ENCODE measurements at places on chromosomes 6 and 20.

DNA sequence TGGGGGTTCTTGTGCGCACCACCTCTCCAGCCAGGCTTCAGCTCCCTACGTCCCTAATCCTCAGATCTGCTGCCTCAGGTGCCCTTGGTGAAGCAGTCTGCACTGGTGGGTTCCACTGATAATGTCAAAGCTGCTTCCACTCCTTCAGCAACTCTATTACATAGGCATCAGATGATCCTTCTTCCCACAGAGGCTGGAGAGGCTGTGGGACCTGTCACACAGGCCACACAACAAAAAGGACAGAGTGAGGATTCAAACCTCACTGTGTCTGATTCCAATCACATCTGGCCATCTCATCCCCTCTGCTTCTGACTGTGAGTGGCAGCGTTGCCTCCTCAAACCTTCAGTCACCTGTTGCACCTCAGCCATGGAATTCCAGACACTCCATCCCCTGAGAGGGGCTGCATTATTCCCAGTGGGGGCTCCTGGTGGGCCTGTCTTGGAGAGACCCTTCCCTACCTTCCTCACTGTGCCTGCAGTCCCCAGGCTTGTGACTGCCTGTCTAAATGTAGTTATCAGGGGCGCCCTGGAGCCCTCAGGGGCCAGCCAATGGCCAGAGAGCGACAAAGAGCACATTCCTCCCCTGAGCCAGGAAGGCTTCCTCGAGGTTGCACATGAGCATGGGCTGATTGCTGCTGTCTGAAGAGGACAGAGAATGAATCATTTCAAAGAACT lies 211.4 kb upstream of the ECI2 start:
- peak; percentile 62 for DNase-seq

DNA sequence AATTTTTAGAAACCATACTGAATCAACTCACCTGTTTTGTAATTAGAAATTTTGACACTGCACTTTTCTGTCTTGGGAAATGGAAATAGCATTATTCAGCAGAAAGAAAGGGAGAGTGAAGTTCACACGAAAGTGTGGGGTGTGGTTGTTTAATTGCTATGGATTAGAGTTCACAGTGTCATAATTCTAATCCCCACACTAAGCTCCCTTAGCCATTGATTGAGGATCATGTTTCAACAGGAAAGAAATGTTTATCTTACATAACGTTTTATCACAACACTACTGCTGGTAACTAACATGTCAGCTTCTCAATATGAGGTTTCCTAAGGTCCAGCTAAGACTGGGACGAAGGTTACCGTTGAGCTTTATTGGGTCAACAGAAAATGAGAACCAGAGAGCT lies 31.4 kb upstream of the GSTA5 start:
- DNase-seq: no peak

DNA sequence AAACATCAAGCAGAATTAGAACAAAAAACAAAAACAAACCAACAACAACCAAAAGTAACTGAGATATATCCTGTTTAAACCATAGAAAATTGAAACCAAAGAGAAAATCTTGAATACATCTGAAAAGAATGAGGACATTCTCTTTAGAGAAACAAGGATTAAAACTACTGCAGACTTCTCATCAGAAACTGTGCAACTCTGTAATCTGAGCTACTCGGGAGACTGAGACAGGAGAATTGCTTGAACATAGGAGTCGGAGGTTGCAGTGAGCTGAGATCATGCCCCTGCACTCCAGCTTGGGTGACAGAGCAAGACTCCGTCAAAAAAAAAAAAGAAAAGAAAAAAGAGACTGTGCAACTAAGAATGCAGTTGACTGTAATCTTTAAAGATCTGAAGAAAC lies 153.4 kb downstream of the SYNDIG1 start:
- DNase-seq: no peak

DNA sequence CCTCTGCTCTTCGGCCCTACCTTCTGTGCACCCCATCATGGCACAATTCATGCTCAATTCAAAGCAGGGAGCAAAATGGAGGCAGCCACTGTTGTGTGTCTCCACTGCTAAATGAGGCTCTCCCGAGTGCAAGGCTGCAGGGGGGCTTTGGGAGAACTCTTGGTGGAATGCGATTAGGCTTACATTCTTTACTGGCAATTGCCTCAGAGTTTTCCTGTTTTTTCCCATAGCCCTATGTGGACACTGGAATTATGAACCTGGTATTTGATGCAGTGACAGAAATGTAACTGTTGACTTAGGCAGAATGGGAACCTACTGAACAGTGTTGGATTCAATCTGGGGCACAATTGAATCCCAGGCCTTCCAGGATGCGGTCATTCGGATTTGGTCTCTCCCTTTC lies 187.9 kb upstream of the GMDS start:
- DNase-seq: no peak

DNA sequence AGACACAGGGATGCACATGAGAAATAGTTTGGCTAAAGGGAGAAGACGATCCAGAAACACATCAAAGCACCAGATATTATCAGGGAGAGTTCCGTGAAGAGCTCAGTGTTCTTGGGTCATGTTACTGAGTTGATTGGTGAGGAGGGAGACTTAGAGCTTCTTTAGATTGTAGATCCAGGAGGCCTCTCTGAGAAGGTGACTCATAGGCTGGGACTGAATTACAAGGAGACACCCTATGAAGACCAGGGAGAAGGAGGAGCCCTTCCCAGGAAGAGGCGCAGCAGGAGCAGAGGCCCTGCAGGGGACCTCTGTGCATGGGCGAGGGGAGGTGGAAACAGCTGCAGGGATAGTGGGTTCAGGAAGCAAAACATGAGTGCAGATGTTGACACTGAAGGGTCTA lies 196.5 kb downstream of the SLC24A3 start:
- DNase-seq: no peak

All from AG20443 (cell line).